ACHN (cell line): ENCODE measurements at places on chromosomes 2 and 18.

DNA sequence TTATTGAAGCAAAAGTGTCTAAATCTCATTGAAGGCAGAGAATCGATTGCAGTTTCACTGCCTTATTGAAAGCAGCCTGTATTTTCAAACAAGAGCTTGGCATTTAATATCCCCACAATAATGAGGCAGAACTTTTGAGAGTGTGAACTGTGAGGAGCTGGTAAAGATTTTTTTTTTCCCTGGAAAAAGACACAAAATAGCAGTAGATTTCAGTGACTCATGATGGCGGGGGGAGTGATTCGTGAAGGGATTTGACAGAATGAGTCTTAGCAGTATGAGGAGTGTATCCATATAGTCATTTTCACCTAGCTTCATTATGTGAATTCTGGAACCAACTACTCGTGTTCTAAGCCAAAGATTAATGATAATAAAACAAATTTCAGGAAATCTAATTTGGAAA lies 242.9 kb downstream of the ARL6IP6 start:
- DNase-seq = no peak

DNA sequence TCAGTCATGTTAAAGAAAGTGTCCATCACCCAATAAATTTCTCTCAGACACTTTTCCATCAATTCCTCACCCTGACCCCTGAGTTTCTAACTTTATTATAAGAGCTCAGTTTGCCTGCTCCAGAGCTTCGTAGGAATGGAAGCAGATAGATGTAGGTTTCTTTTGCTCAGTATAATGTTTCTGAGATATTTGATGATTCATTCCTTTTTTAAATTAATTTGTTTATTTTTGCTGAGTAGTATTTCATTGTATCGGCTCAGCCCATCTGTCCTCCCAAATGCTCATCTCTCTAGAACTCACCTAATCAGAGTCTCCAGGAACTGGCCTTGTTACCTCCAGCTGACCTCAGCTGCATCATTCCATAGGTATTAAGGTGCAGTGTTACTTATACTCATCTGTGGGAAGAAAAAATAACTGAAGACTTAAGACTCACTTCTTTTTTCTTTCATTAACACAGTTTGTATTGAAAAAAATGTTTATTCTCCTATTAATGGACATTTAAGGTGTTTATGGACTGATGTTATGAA lies 11.9 kb upstream of the BCL2L11 start:
- DNase-seq = no peak

DNA sequence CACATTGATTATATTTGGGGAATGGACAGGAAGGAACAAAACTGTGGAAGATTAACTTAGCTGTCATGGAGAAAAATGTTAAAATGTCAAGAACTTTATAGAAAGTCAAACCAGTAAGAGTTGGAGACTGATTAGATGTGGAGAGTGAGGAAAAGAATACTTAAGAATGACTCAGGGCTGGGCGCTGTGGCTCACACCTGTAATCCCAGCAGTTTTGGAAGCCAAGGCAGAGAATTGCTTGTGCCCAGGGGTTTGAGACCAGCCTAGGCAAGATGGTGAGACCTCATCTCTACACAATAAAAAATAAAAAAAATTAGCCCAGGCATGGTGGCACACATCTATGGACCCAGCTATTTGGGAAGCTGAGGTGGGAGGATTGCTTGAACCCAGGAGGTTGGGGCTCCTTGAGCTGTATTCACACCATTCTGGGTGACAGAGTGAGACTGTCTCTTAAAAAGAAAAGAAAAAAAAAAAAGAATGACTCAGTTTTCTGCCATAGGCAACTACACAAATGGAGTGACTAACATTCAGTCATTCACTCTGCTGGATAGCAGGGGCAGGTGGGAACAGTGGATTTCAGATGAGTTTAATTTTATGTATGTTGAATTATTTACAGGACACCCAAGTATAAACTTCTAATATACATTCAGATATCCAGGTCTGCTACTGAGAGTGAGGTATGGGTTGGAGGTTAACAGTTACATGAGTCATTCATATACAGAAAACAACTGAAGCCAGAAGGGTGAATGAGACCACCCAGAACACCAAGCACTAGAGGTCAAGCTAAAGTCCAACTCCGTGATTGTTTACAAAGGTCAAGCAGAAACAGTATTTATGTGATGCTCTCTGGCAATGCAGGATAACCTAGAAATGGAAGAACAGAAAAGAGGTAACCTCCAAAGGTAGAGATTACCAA lies 33.9 kb downstream of the ORC2 start:
- DNase-seq = peak; percentile 28

GRCh38 chr2:10094271-10094814 lies 14.1 kb upstream of the CYS1 start:
- DNase-seq = no peak

- no peak for DNase-seq
These were observed 59.5 kb downstream of the R3HDM1 start for GRCh38 chr2:135590619-135591260.

- DNase-seq = no peak
These were observed 53.3 kb upstream of the TUBA3E start for GRCh38 chr2:130251535-130251872.

DNA sequence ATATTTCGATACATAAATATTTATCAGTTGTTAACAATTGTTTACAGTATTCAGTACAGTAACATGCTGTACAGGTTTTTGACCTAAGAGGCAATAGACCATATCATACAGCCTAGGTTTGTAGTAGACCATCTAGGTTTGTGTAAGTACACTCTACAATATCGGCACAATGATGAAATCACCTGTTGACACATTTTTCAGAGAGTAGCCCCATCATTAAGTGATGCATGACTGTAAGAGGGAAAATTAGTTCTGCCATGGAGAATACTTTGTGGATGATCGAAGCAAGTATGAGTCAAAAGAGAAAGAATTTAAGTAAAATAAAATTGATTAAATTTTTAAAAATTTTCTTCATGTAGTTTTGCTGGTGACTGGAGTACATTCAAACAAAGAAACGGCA lies 32.6 kb downstream of the VIT start:
- no peak for DNase-seq

DNA sequence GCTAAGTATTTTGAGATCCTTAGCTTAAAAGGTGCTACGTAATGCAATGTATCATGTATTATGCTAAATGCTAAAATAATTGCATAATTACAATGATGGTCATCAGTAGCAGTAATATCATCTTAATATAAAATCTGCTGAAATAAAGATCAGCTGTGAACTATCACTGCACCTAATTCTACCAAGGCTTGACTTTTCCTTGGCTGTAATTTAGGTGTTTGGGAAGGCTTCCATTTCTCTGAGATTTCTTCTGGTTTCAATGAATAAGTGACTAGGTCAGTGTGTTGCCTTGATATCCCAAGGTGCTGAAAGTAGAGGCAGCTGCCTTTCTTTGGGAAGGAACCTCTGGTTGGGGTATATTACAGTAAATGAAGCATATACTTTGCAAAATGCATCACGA lies 376.1 kb downstream of the STK39 start:
- DNase-seq = no peak

DNA sequence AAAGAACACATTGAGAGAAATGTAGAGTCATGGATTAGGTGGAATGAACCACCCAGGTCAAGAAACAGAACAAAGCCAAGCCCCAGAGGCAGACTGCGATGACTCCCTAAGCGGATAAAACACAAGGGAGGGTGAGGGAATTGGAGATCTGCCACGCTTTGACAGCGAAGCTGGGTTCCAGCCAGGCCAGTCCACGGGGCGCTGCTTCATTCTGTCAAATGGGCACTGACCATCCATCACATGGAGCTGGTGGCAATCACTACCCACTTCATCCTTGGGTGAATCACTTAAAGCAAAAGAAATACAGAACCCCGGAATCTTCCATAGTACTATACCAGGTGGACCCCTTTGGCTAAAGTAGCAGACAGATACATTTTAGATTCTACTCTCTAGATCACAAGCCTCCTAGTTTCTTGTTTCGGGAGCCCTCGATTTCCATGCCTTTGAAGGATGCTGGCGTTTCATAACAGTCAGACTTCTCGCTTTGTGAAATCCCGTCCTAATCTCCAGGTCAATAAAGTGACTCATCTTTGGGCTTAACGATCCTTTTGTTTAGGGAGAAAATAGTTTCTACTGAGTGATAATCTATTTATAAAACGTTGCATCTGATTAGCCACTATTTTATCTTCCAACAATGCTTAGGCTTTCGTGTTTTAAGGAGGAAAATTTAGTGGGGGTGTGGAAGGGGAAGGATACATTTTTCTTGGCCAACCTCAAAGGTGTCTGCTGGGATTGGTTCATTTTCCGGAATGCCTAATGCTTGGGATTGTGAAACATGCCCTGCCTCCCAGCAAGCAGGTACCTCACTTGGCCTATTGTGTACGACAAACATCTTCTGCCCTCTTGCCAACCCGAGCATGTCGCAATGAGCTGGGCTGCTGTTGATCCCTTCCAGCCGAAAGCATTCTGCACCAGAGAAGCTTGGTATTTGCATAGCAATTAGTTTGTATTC lies 44.1 kb upstream of the HDAC4 start:
- no peak for DNase-seq

GRCh38 chr2:169961911-169962310 lies 134.7 kb downstream of the UBR3 start:
- no peak for DNase-seq

DNA sequence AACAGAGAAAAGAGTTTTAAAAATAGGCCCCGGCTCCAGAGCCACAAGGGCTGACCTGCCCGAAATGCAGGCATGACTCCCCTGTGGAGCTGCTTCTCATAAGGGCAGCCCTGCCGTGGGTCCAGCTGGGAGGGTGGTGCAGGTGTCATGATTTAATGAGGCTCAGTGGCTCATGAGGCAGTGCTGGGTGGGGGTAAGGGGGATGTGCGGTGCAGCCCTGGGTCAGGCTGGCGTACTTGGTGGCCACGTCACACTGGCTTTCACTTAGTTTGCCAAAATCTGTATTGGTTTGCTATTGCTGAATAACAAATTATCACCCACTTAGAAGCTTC lies 33.6 kb downstream of the HJURP start:
- DNase-seq = no peak

GRCh38 chr2:29878898-29879297 lies 42.5 kb downstream of the ALK start:
- peak; percentile 69 for DNase-seq

GRCh38 chr2:176628438-176628837 lies 359.2 kb downstream of the MTX2 start:
- no peak for DNase-seq

DNA sequence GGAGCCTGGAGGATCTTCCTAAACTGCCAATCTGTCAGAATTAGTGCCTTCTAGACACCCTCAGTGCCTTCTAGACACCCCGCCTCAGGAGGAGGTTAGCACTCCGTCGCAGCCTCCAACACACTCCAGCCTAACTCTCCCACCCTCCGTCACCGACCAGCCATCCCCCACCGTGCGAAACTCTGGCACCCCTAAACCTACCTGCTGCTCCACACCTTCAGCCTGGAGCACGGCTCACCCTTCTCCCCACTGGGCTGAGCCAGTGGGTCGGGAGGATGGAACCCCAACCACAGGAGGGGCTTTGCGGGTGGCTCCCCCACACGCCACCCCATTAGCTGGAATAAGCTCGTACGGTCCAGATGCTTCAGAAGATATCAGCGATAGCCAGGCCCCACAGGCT lies 468.9 kb upstream of the HS6ST1 start:
- DNase-seq = no peak

DNA sequence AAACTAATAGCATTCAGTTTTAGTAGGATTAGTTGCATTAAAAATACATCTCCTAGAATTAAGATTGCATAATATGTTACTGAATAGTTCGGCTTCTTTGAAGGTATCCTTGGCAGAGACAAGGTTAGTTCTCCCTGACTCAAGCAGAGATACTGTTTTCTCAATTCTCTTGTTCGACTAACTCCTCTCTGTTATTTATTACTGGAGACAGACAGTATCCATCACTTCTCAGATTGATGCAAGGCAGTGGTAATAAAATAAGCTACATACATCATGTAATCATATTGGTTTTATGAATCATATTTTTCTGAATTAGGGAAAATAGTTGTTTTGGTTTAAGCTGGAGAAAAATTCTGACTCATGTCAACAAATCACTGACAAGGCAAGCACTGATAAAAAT lies 134.8 kb downstream of the SLC8A1 start:
- DNase-seq = no peak

DNA sequence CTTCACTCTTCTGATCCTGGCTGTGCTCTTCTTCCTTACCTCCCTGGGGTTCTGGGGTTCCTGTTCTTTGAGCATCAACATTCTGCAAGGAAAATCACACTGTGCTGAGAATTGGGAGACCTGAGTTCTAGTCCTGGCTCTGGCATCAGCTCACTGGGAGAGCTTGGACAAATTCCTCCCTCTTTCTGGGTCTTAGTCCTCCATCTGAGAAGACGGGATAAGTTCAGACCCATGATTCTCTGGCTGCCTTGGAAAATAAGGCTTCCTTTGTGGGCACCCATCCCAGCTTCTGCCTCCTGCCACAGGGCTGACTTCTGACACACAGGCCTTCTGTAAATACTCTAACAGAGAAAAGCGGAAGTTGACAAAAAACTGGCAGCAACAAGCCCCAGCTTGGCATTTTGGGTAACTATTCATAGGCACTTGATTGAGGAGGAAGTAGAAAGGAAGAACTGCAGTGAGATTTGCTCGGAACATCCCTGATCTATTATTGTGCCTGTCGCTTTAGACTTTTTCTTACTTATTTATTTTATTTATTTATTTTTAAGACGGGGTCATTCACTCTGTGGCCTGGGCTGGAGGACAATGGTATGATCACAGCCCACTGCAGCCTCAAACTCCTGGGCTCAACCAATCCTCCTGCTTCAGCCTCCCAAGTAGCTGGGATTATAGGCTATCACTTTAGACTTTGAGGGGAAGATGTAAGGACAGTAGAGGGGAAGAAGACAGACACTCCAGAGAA lies 7.9 kb downstream of the PCBP1 start:
- DNase-seq = no peak

DNA sequence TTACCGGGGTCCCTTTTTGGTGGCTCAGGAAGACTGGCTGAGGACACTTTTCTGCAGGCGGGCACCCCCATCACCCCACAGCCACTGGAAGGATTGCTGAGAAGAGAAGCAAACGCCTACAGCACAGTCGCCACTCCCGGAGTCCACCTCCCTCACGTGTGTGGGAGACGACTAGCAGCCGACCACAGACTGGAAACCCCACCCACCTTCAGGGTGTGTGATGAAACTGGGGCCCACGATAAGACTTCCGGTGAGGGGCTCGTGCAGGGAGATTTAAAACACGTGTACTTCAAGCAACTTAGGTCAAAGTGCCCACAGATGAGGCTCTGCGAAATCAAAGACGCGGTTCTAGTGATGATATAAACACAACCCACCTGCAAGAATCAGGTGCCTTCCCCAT lies 26.3 kb downstream of the MBP start:
- DNase-seq = no peak
